ENCODE measurements at places on chromosomes 4 and X.

DNA sequence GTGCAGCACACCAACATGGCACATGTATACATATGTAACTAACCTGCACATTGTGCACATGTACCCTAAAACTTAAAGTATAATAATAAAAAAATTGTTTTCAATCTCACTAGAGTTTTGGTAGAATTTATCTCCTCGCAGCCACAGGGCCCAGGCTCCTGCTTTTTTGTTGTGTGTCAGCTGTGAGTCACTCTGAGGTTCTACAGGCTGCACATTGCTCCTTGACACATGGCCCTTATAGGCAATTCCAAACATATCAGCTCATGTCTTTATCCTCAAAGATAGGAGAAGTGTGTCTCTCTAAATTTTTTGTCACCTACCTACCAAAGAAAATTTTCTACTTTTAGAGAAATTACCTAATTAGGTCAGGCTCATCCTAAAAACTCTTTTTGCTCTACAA lies 252.1 kb upstream of the ADGRL3 start:
- no peak for DNase-seq

DNA sequence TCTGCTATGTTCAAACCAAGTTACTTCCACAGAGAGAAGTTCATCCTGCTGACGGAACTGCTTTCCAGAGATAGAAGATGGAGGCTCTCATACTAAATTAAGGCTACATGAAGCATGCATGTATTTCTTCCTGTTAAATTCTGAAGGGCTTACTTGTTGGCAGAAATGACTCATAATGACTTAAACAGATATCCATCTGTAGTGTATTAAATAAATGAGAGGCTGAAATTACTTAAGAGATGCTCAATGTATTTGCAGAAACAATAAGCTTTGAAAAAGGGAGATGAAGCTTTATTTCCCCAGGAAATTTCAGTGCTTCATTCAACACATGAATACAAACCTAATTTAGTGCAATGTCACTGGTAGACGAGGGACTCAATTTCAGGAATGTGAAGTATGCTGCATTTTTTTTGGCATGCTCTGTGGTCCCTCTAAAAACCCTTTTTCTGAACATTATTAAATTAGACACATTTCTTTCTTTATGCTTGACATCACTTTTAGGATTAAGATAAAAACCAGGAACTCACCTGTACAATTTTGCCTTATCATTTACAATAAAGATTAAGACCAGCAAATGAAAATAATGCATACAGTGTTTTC lies 759.1 kb upstream of the POU3F4 start:
- DNase-seq, result no peak

- DNase-seq, result peak; percentile 1
Measured at GRCh38 chrX:148530464-148531077, 30.2 kb downstream of the AFF2 start.

DNA sequence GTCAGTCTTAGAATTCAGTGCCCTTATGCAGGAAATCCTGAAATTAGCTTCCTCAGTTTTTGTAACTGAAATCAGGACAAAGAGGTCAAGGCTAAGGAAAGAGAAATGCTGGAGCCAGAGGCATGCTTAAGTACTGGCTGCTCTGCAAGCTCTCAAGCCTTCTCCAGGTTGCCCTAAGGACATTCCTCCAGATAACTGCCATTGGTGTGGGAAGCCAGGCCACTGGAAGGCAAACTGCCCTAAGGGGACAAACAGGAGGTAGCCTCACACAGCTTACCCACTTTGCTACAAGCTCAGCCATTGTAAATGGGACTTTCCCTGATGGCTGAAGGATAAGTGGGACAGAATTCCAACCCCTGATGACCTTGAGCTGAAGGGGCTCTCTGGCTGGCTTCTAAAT lies 606.9 kb upstream of the PCDH10 start:
- no peak for DNase-seq

GRCh38 chr4:158850800-158851644 lies 82.2 kb downstream of the FNIP2 start:
- no peak for DNase-seq

GRCh38 chrX:72477781-72478181 lies 94.9 kb downstream of the HDAC8 start:
- no peak for DNase-seq

DNA sequence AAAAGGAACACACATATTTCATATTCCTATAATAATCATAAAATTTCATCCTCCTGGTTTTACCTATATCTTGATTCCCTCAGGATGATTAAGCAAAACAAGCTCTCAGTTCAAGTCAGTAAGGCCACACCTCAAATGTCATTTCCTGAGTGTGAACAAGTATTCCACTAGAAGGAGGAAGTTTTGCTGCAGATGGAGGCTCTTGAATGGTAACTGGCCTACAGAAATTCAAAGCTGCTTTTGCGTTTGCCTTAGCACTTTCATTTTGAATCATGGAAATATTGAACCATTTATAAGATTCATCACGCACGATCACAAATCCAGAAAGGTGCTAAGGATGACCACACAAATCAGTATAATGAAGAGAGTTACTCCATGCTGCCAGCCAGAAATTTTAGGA lies 254.4 kb upstream of the CXXC4 start:
- no peak for DNase-seq

GRCh38 chrX:6777238-6778002 lies 242.5 kb upstream of the VCX3A start:
- no peak for DNase-seq
